ENCODE measurements at places on chromosomes 6 and 20.

- DNase-seq = no peak
Observed at GRCh38 chr6:153613719-153614455, 425.2 kb upstream of the OPRM1 start.

DNA sequence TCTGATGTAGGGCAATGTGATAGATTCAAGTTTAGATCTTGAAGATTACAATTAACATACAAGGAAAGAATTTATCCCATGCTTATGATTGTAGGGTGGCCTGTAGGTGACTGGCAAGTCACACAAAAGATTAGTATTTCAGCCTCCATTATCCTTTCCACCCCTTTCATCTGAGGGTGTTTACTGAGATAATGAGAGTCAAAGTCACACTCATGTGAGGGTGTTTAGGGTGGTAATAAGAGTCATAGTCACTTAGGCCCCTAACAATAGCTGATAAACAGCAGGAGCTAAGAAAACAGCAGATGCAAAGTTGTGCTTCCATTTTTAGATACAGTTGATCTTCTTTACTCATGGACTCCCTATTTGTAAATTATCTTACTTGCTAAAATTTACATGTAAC, 11.4 kb downstream of the FAM184A start:
- DNase-seq = no peak

- no peak for DNase-seq
Observed at GRCh38 chr20:50471231-50471630, 39.0 kb upstream of the PTPN1 start.

GRCh38 chr20:25087186-25087929, 5.4 kb upstream of the VSX1 start:
- no peak for DNase-seq

DNA sequence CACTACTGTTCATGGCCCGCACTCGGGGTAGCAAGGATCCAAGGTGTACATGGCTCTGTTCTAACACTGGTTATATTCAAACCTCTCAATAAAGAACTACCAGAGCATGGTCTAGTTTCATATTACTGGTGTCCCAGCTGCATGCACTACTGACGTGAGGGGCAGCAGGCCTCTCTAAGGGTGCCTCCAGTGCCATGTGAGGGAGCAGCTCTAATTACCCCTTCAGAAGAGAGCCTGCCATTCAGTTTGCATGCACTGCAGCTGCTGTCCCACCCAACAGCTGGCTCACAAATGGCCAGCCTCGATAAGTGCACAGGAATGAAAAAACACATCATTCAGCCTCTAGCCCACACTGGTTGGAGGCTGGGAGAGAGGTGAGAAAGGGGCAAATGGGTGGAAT, 85.2 kb downstream of the SMLR1 start:
- no peak for DNase-seq

DNA sequence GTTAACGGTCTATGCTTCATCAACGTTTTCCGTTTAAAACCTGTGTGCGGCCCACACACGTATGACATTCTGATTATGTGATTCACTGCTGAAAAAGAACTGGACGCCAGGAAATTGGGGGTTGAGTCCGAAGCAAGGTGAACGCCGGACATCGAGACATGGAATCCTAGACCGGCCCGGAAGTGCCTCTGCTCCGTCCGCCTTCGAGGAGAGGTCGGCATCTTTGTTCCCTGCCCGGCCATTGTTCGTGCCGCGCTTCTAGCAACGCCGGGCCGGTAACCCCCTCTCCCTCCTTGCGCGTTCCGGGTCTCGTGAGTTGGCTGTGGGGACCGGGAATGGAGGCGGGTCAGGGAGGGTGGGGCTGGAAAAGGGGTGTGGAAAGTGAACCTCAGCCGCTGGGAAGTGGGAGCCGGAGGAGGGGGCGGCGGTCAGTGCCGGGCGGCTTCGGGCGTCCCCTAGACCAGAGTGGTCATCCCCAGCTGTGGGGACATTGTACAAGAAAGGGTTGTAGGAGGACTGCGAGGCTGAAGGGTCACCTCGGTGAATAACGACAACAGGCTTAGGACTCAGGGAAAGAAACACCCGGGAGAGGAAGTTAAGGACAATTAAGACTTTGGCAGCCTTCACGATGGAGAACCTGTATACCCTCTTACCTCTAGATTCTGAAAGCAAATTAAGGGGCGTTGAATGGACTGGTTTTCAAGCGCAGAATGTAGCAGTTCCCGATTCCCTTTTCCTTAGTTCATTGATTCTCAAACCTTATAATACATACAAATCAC, at the start of gene ZSCAN9:
Gene ZSCAN9 (plus strand): TSS at position 220 of the 779 bp plus-strand sequence. CDS start 1,810 bp downstream, outside the sequence.
- DNase-seq = peak; percentile 51

DNA sequence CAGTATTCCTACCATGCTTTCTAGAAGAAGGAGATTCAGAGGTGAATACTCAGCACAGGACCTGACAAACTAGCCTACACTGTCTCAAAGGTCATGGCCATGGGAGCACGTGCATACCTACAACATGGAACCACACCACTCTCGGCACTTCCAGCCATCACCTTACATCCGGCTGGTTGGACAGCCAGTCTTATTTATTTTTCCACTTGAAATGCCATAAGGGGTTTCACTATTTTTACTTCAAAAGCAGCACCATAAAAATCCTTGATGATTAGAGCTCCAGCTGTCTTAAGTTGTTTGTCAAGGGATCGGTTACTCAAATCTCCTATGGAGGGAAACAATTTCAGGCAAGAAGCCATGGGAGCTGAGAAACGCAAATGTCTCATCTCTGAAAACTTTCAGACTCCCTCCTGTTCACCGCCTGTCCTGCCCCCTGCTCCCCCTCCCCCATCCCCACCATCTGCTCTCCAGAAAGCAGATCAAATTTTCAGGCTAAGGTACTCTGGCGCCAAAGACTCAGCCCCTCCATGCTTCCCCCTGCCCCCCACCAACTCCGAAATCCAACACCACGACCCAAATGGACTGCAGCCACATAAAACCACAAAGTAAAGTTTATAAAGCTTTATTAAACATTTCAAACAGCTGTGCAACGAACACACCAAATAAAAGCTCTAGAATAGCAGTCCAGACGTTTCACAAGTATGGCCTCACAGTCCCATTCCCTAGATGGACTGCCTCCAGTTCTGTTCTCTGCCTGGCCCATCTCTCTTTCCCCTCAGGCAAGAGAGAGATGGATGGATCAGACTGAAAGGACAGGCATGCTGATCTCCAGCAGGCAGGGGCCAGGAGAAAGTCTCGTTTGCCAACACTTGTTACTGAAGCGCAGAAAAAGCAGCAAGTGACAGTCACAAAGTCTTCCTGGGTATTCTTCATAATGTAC, 4.0 kb upstream of the NNAT start:
- DNase-seq = no peak

DNA sequence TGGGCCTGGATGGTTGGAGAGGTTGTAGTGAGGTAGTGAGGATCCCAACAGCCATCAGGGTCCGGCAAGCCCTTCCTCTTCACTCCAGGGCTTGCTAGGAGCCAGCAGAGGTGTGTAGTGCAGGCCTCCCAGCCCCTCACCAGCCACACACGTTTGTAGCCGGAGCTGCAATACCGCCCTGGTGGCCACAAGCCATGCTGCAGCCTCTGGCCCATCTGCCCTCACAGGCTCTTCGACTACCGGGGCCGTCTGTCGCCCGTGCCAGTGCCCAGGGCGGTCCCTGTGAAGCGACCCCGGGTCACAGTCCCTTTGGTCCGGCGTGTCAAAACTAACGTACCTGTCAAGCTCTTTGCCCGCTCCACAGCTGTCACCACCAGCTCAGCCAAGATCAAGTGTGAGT, 36.4 kb downstream of the EIF2S2 start:
- no peak for DNase-seq

- no peak for DNase-seq
Observed at GRCh38 chr20:36836591-36837269, 39.2 kb upstream of the TLDC2 start.

- no peak for DNase-seq
Observed at GRCh38 chr6:108920751-108921150, 72.5 kb downstream of the ARMC2 start.

GRCh38 chr6:136696783-136697364, 95.4 kb downstream of the MAP3K5 start:
- DNase-seq = no peak

DNA sequence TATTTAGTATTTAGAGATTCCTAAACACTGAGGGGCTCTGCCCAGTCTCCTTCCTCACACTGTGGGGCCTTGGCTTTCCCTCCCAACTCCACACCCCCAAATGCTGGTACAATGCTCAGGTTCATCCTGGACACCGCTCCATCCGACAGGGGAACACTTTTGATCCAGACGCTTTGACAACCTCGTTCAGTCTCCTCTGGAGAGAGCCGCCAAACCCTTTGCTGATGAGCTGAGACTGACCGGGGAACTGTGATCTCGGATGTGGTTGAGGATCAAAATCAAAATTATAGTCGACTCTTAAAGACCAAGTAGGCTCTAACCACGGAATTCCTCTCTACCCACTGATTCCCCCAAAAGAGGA, 38.8 kb upstream of the HLA-E start:
- DNase-seq = no peak

Measured in GM04503 (cell line).